Activated T-cell treated with anti-CD3 and anti-CD28 coated beads, Interleukin-2, amount 50 U/mL, for 24 hours (primary cell): ENCODE measurements at places on chromosomes 16 and 17.

GRCh38 chr16:87015021-87015420 lies 302.2 kb downstream of the C16orf95 start:
- no peaks in the 10 kb centered on the region for H3K4me1 ChIP-seq
- H3K36me3 ChIP-seq = no peaks in the 10 kb centered on the region
- DNase-seq = no peak
- H3K27me3 ChIP-seq = peaks cover 35% of the 10 kb centered on the region
- no peak overlapping the region for H3K27ac ChIP-seq
- no peak overlapping the region for H3K4me3 ChIP-seq

GRCh38 chr17:16286947-16287562 lies 66.2 kb downstream of the CENPV start:
- H3K27me3 ChIP-seq = no peaks in the 10 kb centered on the region
- peak overlapping the region; percentile 74 for H3K4me3 ChIP-seq
- no peak for DNase-seq
- peak overlapping the region; percentile 98 for H3K27ac ChIP-seq

DNA sequence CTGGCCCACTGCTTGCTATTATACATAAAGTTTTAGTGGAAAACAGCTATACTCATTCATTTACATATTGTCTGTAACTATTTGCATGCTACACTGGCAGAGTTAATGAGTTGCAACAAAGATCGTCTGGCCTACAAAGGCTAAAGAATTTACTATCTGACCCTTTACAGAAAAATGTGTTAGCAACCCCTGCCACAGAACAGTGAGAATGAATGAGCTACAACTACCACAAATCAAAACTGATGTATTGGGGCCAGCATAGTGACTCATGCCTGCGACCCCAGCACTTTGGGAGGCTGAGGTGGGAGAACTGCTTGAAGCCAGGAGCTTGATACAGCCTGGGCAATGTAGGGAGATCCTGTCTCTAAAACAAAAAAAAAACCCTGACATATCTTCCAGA lies 92.7 kb downstream of the MYH11 start:
- no peaks in the 10 kb centered on the region for H3K36me3 ChIP-seq
- DNase-seq = no peak
- H3K4me3 ChIP-seq = no peak overlapping the region
- no peak overlapping the region for H3K27ac ChIP-seq

GRCh38 chr17:7745748-7746470 lies 28.4 kb downstream of the DNAH2 start:
- H3K36me3 ChIP-seq = no peaks in the 10 kb centered on the region
- no peaks in the 10 kb centered on the region for H3K4me1 ChIP-seq
- DNase-seq = no peak
- H3K27ac ChIP-seq = no peak overlapping the region
- peaks cover under 1% of the 10 kb centered on the region for H3K27me3 ChIP-seq

DNA sequence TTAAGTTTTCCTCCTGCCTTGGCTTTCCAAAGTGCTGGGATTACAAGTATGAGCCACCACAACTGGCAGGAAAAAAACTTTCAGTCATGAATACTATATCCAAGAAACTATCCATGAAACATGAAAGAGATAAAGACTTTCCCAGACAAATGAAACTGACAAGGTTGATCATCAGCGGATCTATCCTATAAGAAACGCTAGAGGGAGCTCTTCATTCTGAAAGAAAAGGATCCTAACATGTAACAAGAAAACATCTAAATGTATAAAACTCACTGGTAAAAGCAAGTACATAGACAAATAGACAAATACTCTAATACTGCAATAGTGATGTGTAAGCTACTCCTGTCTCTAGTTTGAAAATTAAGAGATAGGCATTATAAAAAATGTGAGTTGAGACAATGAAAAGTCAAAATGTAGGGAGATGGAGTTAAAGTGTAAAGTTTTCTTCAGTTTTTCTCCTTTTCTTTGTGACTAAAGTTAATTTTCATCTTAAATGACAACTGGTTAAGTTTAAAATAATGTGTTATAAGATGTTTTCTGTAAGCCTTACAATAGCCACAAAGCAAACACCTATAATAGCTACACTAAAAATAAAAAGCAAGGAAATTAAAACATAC lies 79.6 kb upstream of the TEKT1 start:
- no peak overlapping the region for H3K27ac ChIP-seq
- DNase-seq = no peak
- H3K4me1 ChIP-seq = peaks cover 16% of the 10 kb centered on the region
- H3K36me3 ChIP-seq = no peaks in the 10 kb centered on the region
- no peak overlapping the region for H3K4me3 ChIP-seq

- peak within 1 kb of the TSS; percentile 67 for H3K4me3 ChIP-seq
- peaks cover 50% of the 10 kb centered on the region for H3K27me3 ChIP-seq
- no peak within 1 kb of the TSS for H3K27ac ChIP-seq
- H3K4me1 ChIP-seq = peaks cover 12% of the 10 kb centered on the region
These were observed at the start of gene BCAR1 for GRCh38 chr16:75251280-75252048. BCAR1 (minus strand) TSS chr16:75251624; CDS start chr16:75251482, 142 bp downstream.

- no peak for DNase-seq
- H3K36me3 ChIP-seq = peaks cover 8% of the 10 kb centered on the region
- H3K4me1 ChIP-seq = peaks cover 1% of the 10 kb centered on the region
- H3K27ac ChIP-seq = no peak overlapping the region
These were observed 374.4 kb downstream of the SNX29 start for GRCh38 chr16:12350945-12351344.

- no peaks in the 10 kb centered on the region for H3K36me3 ChIP-seq
- no peak overlapping the region for H3K27ac ChIP-seq
- peaks cover 18% of the 10 kb centered on the region for H3K4me1 ChIP-seq
- H3K4me3 ChIP-seq = no peak overlapping the region
These were observed 1.2 kb downstream of the BHLHA9 start for GRCh38 chr17:1271441-1271840.

- no peak overlapping the region for H3K27ac ChIP-seq
- H3K4me3 ChIP-seq = no peak overlapping the region
- no peak for DNase-seq
- no peaks in the 10 kb centered on the region for H3K36me3 ChIP-seq
These were observed 756.4 kb downstream of the CDH11 start for GRCh38 chr16:64365448-64365931.

DNA sequence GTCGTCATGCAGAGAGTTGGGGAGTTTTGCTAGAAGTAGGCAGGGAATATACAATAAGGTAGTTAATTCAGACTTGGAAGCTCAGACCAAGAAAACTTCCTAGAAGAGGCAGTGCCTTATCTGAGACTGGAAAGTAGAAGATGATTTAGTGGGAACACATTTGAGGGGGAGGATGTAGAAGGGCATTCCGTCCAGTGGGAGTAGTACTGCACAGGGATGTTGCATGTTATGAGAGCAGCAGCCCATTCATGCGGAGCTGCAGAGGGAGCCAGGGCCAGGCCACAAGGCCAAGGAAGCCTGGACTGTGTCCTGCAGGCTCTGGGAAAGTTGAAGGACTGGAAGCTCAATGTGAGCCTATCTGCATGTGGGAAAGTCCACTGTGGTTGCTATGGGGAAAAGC lies 344.5 kb upstream of the EEF2KMT start:
- H3K36me3 ChIP-seq = no peaks in the 10 kb centered on the region
- no peak overlapping the region for H3K27ac ChIP-seq
- H3K27me3 ChIP-seq = no peaks in the 10 kb centered on the region
- DNase-seq = no peak

DNA sequence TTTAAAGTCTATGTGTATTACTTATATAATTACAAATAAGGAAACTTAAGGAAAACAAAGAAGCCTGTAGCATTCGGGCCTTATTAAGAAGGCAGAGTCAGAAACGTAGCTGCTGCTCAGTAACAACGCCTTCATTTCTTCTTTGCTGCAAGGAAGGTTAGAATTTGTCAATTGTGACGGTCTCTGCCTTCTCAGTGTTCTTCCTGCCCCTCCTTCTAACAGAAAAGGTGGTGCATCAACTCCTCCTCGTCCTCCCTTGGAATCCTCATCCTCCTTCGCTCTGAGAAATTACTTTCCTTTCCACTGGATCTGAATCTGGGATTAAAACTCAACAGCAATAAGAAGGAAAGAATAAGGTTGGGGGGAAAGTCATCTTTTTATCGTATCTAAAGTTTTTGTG lies 63.0 kb downstream of the VPS53 start:
- H3K27me3 ChIP-seq = no peaks in the 10 kb centered on the region
- H3K36me3 ChIP-seq = peaks cover 87% of the 10 kb centered on the region
- H3K27ac ChIP-seq = no peak overlapping the region
- H3K4me1 ChIP-seq = no peaks in the 10 kb centered on the region
- no peak overlapping the region for H3K4me3 ChIP-seq
- no peak for DNase-seq

GRCh38 chr17:79988185-79988971 lies 47.3 kb downstream of the TBC1D16 start:
- H3K27me3 ChIP-seq = no peaks in the 10 kb centered on the region
- DNase-seq = no peak
- H3K4me1 ChIP-seq = peaks cover 24% of the 10 kb centered on the region
- no peak overlapping the region for H3K27ac ChIP-seq
- no peaks in the 10 kb centered on the region for H3K36me3 ChIP-seq

GRCh38 chr16:85584267-85584666 lies 28.9 kb upstream of the GSE1 start:
- peak overlapping the region; percentile 90 for H3K27ac ChIP-seq
- DNase-seq = no peak

DNA sequence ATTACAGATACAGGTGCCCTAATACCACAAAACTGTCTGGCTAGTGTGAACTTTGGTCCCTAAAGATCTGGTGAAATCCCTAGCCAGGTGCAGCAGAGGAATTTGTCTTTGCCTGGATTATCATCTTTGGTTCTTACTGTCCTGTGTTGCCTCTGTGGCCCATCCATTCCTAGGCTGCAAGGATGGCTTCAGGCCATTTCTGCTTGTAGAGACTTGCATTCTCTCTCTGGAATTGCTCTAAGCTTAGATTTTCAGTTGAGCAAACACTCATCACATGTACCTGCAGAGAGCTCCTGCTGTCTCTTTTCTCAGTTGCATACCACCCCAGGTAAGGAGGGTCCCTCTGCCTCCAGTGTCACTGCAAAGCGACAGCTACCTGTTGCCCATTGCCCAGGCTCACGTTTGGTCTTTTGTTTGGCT lies 114.9 kb downstream of the PRKCA start:
- H3K27ac ChIP-seq = no peak overlapping the region
- H3K36me3 ChIP-seq = peaks cover 25% of the 10 kb centered on the region
- H3K4me3 ChIP-seq = no peak overlapping the region
- no peaks in the 10 kb centered on the region for H3K27me3 ChIP-seq
- no peak for DNase-seq
- peaks cover 75% of the 10 kb centered on the region for H3K4me1 ChIP-seq

GRCh38 chr17:78823282-78824046 lies 17.1 kb downstream of the USP36 start:
- no peaks in the 10 kb centered on the region for H3K27me3 ChIP-seq
- peak overlapping the region; percentile 84 for H3K27ac ChIP-seq
- no peak for DNase-seq
- H3K4me3 ChIP-seq = no peak overlapping the region
- H3K36me3 ChIP-seq = peaks cover 99% of the 10 kb centered on the region
- peaks cover 66% of the 10 kb centered on the region for H3K4me1 ChIP-seq

GRCh38 chr17:4580291-4580690 lies 4.0 kb upstream of the SMTNL2 start:
- H3K27ac ChIP-seq = no peak overlapping the region
- peaks cover 8% of the 10 kb centered on the region for H3K4me1 ChIP-seq
- no peak overlapping the region for H3K4me3 ChIP-seq
- no peak for DNase-seq
- H3K27me3 ChIP-seq = peaks cover 34% of the 10 kb centered on the region

DNA sequence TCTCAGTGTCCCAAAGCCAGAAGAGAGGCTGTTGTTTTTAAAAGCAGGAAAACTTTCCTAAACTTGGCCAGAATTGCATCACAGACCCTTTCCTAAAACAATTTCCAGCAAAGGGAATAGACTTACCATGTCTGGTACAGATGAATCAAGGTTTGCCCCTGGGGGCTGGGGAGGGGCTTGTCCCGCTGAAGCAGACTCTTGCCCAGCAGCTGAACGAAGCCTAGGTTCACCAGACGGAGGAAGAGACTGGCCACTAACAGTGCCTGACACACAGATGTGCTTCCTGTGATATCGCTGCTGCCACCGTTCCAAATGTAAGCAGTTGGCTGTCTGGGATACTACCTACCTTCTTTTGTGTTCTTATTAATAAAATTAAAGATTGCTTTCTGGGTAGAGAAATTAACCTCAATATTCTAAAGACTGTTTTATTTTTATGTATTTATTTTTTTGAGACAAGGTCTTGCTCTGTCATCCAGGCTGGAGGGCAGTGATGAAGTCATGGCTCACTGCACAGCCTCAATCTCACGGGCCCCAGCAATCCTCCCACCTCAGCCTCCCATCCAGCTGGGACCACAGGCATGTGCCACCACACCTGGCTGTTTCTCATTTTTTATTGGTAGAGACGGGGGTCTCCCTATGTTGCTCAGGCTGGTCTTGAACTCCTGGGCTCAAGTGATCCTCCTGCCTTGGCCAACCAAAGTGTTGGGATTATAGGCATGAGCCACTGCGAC lies 13.5 kb downstream of the PRCD start:
- H3K27ac ChIP-seq = no peak overlapping the region
- H3K4me3 ChIP-seq = no peak overlapping the region
- H3K4me1 ChIP-seq = peaks cover 20% of the 10 kb centered on the region
- no peak for DNase-seq
- no peaks in the 10 kb centered on the region for H3K27me3 ChIP-seq

- H3K36me3 ChIP-seq = peaks cover 7% of the 10 kb centered on the region
- no peaks in the 10 kb centered on the region for H3K27me3 ChIP-seq
- H3K4me3 ChIP-seq = no peak overlapping the region
- no peak for DNase-seq
These were observed 6.7 kb downstream of the NTHL1 start for GRCh38 chr16:2040787-2041522.

- H3K27me3 ChIP-seq = peaks cover 9% of the 10 kb centered on the region
- no peak overlapping the region for H3K27ac ChIP-seq
- H3K4me1 ChIP-seq = no peaks in the 10 kb centered on the region
- H3K4me3 ChIP-seq = no peak overlapping the region
- no peaks in the 10 kb centered on the region for H3K36me3 ChIP-seq
- no peak for DNase-seq
These were observed 29.4 kb downstream of the TEKT3 start for GRCh38 chr17:15311996-15312395.

DNA sequence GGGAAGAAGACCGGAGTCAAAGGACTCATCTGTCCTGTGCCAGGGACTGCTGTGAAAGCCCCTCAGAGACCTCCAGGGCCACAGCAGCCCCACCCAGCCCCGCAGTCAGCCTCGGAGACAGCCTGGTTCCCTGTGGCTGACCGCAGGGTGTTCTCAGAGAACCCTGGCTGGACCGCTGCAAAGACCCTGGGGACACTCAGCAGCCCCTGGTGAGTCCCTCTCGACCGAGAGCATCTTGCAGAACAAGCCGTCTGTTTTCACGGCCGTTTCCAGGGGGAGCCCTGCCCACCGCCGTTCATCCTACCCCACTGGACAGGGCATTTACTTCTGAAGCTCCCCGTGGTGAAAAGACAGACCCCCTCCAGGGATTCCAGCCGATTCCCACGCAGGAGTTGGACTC lies 10.3 kb downstream of the UBALD1 start:
- no peak overlapping the region for H3K4me3 ChIP-seq
- H3K27me3 ChIP-seq = no peaks in the 10 kb centered on the region
- peaks cover 15% of the 10 kb centered on the region for H3K36me3 ChIP-seq
- no peaks in the 10 kb centered on the region for H3K4me1 ChIP-seq
- no peak for DNase-seq
- H3K27ac ChIP-seq = no peak overlapping the region
